Stimulated activated CD4-positive, alpha-beta T cell treated with anti-CD3 and anti-CD28 coated beads, Interleukin-12 subunit alpha, Interleukin-12 subunit beta, amount 100 ng/mL, for 48 hours (primary cell): ENCODE measurements at places on chromosomes 11 and 22.

DNA sequence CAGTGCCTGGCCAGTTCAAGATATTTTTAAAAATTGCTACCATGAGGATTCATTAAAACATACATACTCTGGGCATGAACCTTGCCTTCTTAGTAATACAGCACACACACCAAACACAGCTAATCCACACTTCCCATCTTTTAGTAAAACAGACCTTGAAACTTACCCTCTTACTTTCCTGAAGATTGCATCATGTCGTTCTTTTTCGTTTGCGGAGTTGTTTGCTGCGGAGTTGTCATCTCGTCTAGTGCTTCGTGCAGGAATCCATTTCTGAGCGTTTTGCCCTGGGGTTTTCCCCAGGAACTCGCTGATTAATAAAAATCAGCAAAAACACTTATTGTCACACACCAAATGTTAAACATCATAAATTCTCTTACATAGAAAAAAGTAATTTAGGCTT is 3.0 kb downstream of the EIF4G2 start:
- no peak for DNase-seq

DNA sequence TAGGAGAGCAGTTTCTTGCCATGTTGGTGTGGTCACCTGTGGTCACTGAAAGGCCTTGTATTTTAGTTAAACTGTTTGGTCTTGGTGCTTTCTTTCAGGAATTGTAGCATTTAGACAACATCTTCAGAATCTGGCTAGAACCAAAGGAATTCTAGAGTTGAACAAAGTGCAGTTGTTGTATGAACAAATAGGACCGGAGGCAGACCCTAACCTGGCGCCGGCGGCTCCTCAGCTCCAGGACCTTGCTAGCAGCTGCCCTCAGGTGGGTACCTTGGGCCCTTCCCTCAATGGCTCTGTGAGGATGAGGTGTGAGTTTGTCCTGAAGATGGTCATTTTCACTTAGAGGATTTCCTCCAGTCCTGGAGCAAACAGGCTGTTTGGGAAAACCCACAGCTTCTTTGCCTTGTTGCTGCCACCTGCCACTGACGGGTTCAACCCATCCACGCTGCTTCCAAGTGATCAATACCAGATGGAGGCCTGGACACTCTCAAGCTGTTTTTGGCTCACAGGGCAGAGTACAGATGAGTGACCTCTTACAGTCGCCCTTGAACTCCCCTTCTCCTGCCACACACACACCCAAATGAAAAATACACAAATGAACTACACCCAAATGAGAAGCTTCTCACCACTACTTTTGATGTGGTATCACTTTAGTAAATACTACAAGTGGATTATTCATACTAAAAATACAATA is 45.2 kb downstream of the PPP2R1B start:
- DNase-seq: no peak

- DNase-seq: no peak
These were observed 67.4 kb downstream of the SCUBE1 start for GRCh38 chr22:43275545-43276317.

DNA sequence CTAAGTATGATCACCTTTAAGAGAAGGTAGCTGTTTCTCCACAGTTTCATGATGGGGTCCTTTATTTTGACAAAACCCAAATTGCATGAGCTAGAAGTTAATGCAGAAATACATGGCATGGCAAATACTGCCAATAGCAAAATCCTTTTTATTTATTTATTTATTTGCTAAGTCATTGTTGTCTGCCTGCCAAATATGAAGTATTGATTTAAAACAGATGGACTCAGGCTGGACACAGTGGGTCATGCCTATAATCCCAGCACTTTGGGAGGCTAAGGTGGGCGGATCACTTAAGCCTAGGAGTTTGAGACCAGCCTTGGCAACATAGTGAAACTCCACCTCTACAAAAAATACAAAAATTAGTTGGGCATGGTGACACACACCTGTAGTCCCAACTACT is 52.4 kb downstream of the LARGE2 start:
- no peak for DNase-seq

GRCh38 chr11:74611369-74611861 is 19.0 kb downstream of the POLD3 start:
- DNase-seq: no peak

DNA sequence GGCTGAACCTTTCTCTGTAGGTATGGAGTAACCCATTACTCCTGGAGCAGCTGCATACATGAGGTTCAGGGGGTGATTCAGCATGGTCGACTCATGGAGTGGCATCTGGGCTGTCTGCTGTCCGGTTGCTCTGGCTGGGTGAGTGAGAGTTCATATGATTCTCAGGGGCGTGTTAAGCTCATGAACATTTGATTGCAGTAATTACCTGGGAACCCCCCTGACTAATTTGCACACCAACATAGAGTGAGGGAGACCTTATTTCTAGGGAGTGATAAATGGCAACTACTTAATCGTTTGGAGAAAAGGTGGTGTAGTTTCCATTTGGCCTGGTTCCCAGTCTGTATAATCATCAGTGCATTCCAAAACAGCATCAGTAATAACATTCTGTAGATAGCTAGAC is 661.9 kb downstream of the ETS1 start:
- DNase-seq: no peak

- DNase-seq: no peak
These were observed 195.1 kb downstream of the ETS1 start for GRCh38 chr11:128392259-128392658.

DNA sequence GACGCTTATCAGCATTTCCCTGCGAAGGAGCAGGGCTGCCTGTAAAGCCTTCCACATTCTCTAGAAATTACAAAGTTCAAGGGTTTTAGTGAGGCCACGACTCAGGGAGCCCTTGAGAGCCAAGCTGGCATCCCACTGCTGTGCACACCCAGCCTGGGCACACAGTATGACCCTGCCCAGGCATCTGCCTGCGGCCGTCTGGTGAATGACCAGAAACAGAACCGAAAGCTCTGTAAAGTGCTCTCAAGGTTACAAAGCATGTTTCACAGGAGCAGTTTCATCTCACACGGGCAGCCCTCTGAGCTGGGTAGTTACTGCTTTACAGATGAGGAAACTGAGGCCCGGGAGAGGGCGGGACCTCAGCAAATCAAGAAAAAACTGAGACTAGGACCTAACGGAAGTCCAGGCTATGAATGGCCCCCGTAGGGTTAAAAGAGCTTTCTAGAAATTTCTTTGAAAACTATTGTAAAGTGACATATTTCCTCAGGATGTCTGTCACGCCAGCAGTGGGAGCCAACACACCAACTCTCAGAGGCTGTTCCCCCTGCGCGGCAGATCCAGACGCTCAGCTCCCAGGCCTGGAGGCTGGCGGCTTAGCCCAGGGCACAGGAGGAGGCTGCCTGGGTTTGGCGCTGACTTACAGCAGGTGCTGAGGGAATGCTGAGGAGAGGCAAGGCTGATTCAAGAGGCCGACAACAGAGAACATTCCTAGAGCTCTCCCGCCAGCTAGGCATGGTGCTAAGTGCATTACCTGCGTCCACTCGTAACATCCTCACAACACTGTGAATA is 7.7 kb upstream of the TCF20 start:
- DNase-seq: no peak

- no peak for DNase-seq
These were observed 70.2 kb downstream of the MTNR1B start for GRCh38 chr11:93039531-93040240.

- no peak for DNase-seq
These were observed 42.0 kb downstream of the ALX4 start for GRCh38 chr11:44267750-44268613.

- DNase-seq: no peak
These were observed 45.4 kb downstream of the CTTN start for GRCh38 chr11:70443773-70444030.

GRCh38 chr11:126155402-126156187 is 55.9 kb downstream of the RPUSD4 start:
- no peak for DNase-seq

GRCh38 chr11:11622772-11623171 is 967 bp upstream of the GALNT18 start:
- DNase-seq: no peak

GRCh38 chr22:24947881-24948280 is 1.4 kb upstream of the LHFPL7 start:
- no peak for DNase-seq

- no peak for DNase-seq
These were observed 218.8 kb upstream of the B3GAT1 start for GRCh38 chr11:134630861-134631260.

- no peak for DNase-seq
These were observed 60.6 kb downstream of the RTL6 start for GRCh38 chr22:44437216-44438055.

DNA sequence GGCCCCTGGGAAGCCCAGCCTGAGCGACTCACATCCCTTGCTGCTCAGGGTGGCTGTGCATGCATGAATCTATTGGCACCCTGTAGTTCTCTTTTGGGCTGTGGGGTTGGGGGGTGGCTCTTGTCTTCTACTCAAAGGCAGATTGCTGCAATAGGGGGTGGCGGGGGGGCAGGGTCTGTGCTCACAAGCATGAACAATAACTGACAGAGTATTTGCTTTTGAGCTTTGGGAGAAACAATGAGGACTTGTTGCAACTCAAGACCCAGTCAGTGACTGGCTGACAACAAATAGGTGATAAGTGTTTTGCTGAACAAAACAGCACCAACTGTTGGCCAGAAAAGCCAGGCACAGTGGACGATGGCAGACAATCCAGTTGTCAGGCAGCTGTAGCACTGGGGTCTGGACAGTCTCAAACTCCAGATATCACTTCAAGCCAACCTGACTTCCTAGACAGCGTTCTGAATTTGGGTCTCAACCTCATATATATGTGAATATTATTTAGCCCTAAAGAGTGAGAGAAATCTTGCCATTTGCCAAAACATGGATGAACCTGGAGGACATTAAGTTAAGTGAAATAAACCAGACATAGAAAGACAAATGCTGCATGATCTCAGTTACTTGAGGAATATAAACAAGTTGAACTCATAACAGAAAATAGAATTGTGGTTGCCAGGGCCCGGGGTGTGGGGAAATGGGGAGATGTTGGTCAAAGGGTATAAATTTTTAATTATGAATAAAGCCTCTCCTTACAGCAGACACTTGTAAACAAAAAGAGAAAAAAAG is 61.7 kb downstream of the ME3 start:
- no peak for DNase-seq

DNA sequence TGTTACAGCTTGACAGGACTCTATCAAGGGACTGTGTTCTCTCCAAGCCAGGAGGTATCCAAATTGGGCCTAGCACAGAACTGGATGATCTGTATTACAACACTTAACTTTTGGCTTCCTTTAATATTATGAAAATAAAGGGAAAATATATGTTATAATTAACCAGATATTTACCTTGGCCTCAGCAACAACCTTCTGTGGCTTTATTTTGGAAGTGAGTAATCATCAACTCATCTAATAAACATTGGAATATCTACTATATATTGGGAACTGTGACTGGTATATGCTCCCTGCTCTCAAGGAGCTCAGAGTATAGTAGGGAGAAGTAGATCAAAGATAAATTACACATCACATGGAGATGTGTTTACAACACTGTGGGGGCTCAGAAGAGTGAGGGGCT is 352.2 kb downstream of the METTL15 start:
- DNase-seq: no peak

GRCh38 chr11:79219186-79220045 is 221.4 kb downstream of the TENM4 start:
- no peak for DNase-seq

- DNase-seq: no peak
These were observed 6.5 kb upstream of the IL18BP start for GRCh38 chr11:71992136-71992730.
